Fibroblast of villous mesenchyme (primary cell): ENCODE measurements at places on chromosomes 7 and 10.

GRCh38 chr7:88127637-88128290 lies 92.1 kb downstream of the SRI start:
- no peak for DNase-seq

DNA sequence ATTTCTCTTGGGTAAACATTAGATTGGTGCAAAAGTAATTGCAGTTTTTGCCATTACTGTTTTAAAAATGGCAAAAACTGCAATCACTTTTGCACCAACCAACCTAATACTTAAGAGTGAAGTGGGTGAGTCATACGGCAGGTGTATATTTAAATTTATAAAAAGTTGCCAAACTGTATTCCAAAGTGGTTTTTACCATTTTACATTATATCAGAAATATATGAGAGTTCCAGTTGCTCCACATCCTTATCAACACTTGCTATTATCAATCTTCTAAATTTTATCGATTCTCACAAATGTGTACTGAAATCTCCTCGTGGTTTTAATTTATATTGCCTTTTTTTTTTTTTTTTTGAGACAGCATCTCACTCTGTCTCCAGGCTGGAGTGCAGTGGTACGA lies 3.5 kb upstream of the SCRN1 start:
- no peak for DNase-seq

DNA sequence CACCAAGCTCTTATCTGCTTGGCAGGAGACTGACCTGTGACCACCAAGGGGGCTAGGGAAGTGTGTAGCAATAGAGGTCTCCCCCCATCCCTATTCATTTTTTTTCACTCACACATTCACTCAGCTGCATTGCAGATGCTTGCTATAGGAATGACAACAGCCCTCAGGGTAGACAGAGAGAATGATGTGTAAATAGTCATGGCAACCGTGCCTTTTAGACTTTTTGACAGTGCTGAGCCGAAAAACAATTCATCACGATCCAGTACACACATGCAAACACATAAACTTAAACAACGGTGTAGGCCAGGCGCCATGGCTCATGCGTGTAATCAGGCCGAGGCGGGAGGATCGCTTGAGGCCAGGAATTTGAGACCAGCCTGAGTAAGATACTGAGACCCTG lies 7.6 kb upstream of the ELN start:
- no peak for DNase-seq

GRCh38 chr7:79245623-79246249 lies 207.7 kb downstream of the MAGI2 start:
- no peak for DNase-seq

GRCh38 chr10:32954545-32955298 lies 3.3 kb downstream of the ITGB1 start:
- no peak for DNase-seq

DNA sequence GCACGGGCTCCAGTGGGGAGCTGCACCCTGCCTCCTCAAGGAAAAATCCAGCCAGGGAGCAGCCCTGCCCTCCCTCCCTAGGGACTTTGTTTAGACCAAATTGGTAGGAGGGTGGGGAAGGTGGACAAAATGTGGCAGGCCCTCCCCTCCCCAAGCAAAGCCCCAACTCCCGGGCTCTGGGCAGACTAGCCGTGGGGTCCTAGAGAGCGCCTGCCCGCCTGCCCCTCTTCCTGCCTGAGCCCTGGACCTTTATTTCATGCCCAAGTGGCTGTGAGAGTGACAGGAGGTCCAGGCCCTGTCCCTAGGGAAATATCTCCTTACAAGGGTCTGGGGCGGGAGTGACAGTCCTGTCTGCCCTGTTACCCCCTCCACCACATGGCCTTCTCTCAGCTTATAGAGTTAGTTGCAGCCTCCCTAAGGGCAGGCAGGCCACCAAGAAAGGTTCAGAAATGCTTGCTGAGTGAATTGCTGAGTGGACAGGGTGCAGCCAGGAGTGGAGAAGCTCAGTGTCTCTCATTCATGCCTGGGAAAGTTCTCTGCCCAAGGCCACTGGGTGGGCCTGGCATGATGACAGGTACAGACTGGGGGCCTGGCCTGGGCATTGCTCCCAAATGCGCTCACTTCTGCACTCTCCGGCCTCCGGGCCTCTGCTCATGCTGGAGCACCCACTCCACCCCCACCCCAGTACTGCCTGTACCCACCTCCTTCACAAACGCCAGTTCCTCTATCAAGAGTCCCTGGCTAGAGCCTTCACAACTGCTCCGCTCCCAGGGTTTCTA lies 25.2 kb downstream of the DNAJB12 start:
- no peak for DNase-seq

GRCh38 chr7:116805100-116805544 lies 57.3 kb upstream of the CAPZA2 start:
- DNase-seq, result peak; percentile 82

DNA sequence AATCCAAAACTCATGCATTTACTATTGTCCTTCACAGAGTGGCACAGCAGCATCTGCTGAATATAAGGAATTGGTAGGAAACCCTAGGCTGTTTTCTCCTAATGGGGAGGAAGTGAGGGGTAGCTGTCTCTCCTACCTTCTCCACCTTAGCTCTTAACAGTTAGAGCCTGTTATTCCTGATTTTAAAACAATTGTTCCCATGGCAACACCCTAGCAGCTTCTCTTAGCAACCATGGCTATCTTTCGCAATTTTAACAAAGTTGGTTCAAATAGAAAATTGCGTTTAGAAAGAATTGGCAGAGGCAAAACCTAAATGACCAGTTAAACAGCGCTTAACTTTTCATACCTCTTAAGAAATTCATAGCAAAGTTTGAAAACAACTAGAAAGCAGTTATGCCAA lies 603.4 kb upstream of the AUTS2 start:
- DNase-seq, result no peak

GRCh38 chr10:122301055-122301810 lies 30.1 kb downstream of the BTBD16 start:
- DNase-seq, result peak; percentile 71

DNA sequence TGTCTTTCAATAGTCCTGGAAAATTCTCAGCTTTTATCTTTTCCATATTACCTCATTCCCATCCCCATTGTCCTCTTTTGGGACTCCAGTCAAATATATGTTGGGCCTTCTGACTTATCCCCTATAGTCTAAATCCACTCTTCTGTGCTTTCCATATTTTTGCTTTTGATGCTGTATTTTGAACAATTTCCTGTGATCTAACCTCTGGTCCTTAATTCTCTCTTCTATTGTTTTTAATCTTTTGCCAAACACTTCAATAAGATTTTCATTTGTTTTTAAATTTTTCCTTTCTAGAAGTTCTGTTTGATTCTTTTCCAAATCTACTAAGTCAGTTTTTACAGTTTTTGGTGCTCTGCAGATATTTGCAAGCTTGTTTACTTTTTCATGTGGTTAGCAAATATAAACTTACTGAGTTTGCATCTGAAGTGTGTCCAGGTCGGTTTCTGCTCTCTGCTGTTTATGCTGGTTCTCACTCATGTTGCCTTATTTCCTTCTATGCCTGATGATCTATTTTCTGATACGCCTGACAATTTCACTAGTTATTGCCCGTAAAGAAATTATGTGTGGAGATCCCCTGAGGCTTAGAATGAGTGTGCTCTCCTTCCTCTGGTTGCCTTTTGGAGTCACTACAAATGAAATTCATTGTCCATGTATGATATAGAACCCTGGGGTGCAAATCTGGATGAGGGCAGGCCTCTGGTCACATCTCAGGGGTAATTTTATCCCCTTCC lies 110.4 kb downstream of the RBM20 start:
- DNase-seq, result peak; percentile 47

DNA sequence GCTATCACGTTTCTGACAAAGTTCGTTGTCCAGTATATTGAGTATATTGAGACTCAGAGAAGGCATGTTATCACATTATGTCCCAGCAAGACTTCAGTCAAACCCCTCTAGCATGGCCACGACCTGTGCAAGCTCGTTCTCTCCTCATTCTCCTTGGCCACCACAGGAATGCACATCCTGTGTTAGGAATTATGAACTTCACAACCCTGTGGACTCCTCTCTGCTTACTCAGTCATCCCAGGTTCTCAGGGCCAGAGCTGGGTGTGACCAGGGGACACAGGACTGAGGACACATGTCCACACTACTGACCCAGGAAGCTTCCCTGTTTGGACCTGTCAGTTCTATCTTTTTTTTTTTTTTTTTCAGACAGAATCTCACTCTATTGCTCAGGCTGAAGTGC lies 4.4 kb downstream of the SH2D4B start:
- DNase-seq, result peak; percentile 15

GRCh38 chr7:137474540-137475026 lies 131.1 kb upstream of the PTN start:
- DNase-seq, result no peak

- DNase-seq, result no peak
These were observed 569.8 kb downstream of the CALN1 start for GRCh38 chr7:71842381-71842780.

- no peak for DNase-seq
These were observed 8.0 kb downstream of the ZNF518A start for GRCh38 chr10:96138102-96138501.

DNA sequence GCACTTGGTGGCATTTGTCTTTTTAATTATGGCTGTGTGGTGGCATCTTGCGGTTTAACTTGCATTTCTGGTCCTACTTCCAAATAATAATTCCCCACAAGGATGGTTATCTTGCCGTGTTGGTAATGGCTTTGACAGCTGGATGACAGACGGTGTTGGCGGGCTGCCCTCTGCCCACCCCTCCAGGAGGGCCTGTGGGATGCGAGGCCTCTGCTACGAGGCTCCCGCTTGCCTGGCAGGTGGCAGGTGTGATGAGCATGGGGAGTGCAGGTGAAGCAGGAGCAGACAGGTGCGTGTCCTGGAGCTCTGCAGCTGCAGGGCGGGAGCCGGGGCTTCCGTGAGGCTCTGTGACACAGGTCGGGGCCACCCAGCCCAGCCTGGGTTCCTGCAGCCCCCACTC lies 11.8 kb downstream of the INPP5A start:
- DNase-seq, result no peak

DNA sequence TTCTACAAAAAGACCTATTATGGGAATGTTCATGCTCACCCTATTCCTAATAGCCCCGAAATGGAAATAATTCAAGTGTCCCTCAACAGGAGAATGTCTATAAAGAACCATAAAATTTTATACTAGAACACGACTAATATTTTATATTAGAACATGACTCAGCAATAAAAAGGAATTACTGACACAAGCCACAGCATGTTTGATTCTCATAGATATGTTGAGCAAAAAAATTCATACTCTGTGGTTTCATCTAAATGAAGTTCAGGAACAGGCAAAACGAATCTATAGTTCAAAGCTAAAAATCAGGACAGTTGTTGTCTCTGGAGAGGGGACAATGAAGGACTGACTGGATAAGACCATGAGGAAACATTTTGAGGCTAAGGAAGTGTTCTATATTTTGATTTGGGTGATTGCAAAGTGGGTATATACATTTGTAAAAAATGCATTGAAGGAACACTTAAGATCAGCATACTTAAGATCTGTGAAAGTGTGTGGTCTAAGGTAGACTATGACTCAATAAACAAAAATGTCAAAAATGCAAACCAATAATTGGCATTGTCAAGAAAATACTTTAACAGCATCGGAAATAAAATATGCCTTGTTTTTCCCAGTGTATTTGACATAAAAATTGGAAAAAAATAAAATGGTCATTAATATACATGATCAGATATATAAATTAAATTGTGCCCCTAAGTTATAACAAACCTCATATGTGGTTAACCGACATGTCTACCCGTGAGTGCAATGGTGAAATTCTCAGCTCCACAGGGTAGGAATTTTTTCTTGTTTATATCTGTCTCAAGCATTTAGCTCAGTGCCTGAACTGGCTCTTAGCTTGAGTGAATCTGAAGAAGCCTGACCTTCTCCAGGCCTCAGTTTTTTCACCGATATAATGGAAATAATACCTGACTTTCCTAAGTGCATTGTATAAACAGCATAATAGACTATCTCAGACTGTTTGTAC lies 124.9 kb upstream of the CTTNBP2 start:
- DNase-seq, result no peak

- DNase-seq, result no peak
These were observed 86.3 kb upstream of the NFE2L3 start for GRCh38 chr7:26065652-26066051.
